Mammary epithelial cell (primary cell): ENCODE measurements at places on chromosomes 4 and X. TPM values are rescaled to one million over a fixed set of nuclear protein-coding genes. Genes with fewer than 3 reads are reported as not detected.

The PDGFRA gene
- polyA plus RNA-seq, result 0.20 TPM

The NAA11 gene
- polyA plus RNA-seq, result not detected

The AREG gene
- polyA plus RNA-seq, result 1,137 TPM

The TGIF2LX gene
- polyA plus RNA-seq, result not detected

The CT55 gene
- polyA plus RNA-seq, result not detected

The BBS7 gene
- 20.1 TPM for polyA plus RNA-seq

The DCAF8L2 gene
- not detected for polyA plus RNA-seq

The CFAP99 gene
- not detected for polyA plus RNA-seq

The BEND2 gene
- polyA plus RNA-seq, result not detected
